ENCODE measurements at places on chromosomes 2 and 18. TPM values are rescaled to one million over a fixed set of nuclear protein-coding genes. Genes with fewer than 3 reads are reported as not detected.

GRCh38 chr18:59959073-59959472, 59.3 kb downstream of the PMAIP1 start:
- no peak for DNase-seq

- no peak for DNase-seq
Observed at GRCh38 chr2:84285056-84285747, 173.9 kb downstream of the SUCLG1 start.

DNA sequence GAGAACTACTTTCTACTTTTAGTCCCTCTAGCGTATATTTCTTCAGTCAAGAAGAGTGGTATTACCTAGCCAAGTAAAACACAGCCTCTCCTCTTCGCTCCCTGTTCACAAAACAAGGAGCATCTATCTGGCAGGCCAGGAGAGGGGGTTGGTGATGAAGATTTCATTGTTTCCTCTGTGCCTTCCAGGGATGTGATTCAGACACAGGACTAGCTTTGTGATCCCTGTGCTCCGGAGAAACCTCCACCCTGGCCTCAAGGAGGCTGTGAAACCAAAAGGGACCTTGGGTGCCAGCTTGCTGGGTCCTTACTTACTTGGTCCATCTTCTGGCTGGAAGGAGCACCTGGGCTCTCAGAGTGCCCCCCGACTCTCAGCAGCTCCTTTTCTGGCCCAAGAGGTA, 5.7 kb downstream of the RHOB start:
- peak; percentile 46 for DNase-seq

GRCh38 chr2:105364436-105365139, 27.2 kb downstream of the C2orf49 start:
- DNase-seq = no peak

The SLC8A1 gene
- 1.7 TPM for total RNA-seq

The CDK5R2 gene
- 0.11 TPM for total RNA-seq

The AP1S3 gene
- 11.0 TPM for total RNA-seq

The CFAP65 gene
- total RNA-seq = 0.18 TPM

The RNMT gene
- 61.8 TPM for total RNA-seq

The CBLN2 gene
- not detected for total RNA-seq

The PPP4R1 gene
- total RNA-seq = 106 TPM

The C2orf80 gene
- total RNA-seq = not detected

The CLEC4F gene
- total RNA-seq = not detected

The NR4A2 gene
- total RNA-seq = 1.5 TPM

The ITGB6 gene
- total RNA-seq = not detected

The DLGAP1 gene
- 20.0 TPM for total RNA-seq

Measured in H9 (cell line).